ENCODE measurements at places on chromosomes 13 and 19.

GRCh38 chr19:4371247-4372164 is 28.1 kb downstream of the MPND start:
- DNase-seq: no peak

DNA sequence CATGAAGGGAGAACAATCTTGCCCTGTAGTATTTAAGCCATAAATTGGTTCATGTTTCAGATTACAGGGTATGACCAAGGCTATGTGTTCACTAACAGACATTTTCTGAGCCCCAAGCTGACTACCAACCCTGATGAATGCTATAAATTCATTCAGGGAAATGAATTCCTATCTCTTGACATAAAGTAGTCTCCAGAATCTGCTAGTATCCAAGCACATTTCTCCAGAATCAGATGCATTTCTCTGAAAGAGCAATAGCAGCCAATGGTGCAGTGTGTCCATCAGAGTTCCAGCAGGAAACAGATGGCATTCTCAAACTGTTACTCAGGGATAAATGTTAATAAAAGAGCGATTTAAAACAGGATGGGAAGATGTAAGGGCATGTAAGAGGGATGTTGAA is 226.4 kb downstream of the COG6 start:
- no peak for DNase-seq

GRCh38 chr19:38032951-38033350 is 125.9 kb downstream of the SIPA1L3 start:
- no peak for DNase-seq

DNA sequence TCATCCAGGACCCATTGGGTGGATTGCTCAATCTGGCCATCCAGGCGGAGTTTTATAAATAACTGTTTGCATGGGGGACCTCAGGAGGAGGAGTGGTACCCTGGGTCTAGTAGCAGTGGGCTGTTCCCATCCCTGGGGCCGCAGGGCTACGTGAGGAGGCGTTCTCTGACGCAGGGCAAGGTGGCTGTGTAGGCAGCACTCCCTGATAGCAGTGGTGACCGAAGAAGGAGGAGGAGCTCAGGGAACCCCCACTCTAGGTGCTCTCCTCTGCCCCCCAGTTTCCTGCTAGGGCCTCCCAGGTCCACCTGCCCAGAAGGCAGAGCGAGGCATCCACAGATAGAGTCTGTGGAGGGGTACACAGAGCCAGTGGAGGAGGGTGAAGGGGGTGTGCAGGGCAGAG is 64.1 kb downstream of the CCNE1 start:
- DNase-seq: no peak

DNA sequence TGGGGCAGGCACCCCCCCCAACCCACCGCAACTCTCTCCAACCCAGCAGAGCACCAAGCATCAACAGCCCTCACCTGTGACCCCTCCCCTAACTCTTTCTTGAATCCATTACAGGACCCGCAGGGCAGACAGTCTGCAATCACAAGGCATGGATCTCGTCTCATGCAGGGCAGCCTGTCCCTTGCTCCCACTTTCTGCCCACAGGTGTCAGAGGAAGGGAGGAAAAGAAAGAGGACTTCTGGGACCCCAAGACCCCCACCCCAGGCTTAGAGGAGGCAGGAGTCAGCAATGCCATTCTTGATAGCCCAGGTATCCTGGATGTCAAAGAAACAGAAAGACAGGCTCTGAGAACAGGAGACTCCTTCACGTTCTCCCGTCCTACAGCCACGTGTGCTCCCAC is 47.4 kb upstream of the TUBGCP3 start:
- no peak for DNase-seq

DNA sequence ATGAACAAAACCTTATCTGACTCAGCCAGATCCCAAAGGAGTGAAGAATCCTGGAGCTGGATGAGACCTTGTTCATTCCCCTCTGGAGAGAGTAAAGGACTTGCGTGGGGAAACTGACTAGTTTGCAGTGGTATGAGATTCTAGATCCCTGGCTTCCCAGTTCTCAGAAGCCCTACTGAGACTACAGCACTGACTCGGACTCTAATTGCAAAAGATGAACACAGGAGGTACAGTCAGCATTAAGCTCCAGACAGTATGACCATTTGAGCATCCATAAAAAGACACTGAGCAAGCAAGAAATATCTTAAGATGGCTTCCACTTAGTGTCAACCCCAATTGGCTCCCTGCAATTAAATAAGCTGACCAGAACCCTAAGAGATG is 6.8 kb downstream of the ZC3H4 start:
- no peak for DNase-seq

GRCh38 chr19:39347332-39348164 is 5.3 kb downstream of the SAMD4B start:
- no peak for DNase-seq
